ENCODE measurements at places on chromosomes 6 and 20. TPM values are rescaled to one million over a fixed set of nuclear protein-coding genes. Genes with fewer than 3 reads are reported as not detected.

Gene WFDC9
- not detected for total RNA-seq

Gene PSORS1C2
- not detected for total RNA-seq

GRCh38 chr6:24833711-24834386 is 35.1 kb upstream of the ARMH2 start:
- no peak overlapping the region for H3K4me3 ChIP-seq
- H3K36me3 ChIP-seq, result no peaks in the 10 kb centered on the region
- peaks cover 23% of the 10 kb centered on the region for H3K4me1 ChIP-seq
- no peak overlapping the region for H3K27ac ChIP-seq

GRCh38 chr6:21305893-21306332 is 287.6 kb upstream of the SOX4 start:
- H3K27ac ChIP-seq, result no peak overlapping the region
- H3K4me3 ChIP-seq, result no peak overlapping the region
- no peaks in the 10 kb centered on the region for H3K36me3 ChIP-seq
- no peak for DNase-seq

- DNase-seq, result no peak
- no peaks in the 10 kb centered on the region for H3K27me3 ChIP-seq
- no peaks in the 10 kb centered on the region for H3K4me1 ChIP-seq
- H3K27ac ChIP-seq, result no peak overlapping the region
- H3K4me3 ChIP-seq, result no peak overlapping the region
- no peaks in the 10 kb centered on the region for H3K36me3 ChIP-seq
Observed at GRCh38 chr6:13412639-13413465, 74.5 kb downstream of the GFOD1 start.

Gene TFAP2D
- total RNA-seq, result not detected

Gene SLC35A1
- 27.8 TPM for total RNA-seq

Gene BFSP1
- total RNA-seq, result 8.0 TPM

Gene SLC4A11
- not detected for total RNA-seq

DNA sequence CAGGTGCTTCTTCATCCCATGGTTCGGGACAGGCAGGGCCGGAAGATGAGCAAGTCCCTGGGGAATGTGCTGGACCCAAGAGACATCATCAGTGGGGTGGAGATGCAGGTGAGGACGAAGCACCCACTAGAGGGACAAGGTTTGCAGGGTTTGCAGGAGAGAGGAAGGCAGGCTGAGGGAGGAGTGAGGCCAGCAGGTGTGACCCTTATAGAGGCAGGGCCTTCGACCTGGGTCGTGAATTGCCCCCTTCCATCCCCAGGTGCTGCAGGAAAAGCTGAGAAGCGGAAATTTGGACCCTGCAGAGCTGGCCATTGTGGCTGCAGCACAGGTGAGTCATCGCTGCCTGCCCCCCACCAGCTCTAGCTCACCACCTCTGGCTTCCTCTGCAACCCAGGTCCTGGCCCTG is 8.4 kb downstream of the VARS2 start:
- H3K36me3 ChIP-seq, result peaks cover 66% of the 10 kb centered on the region
- no peak overlapping the region for H3K27ac ChIP-seq
- no peak for DNase-seq
- no peak overlapping the region for H3K4me3 ChIP-seq

All from SJSA1 (cell line).